ENCODE measurements at places on chromosomes 6 and 20.

DNA sequence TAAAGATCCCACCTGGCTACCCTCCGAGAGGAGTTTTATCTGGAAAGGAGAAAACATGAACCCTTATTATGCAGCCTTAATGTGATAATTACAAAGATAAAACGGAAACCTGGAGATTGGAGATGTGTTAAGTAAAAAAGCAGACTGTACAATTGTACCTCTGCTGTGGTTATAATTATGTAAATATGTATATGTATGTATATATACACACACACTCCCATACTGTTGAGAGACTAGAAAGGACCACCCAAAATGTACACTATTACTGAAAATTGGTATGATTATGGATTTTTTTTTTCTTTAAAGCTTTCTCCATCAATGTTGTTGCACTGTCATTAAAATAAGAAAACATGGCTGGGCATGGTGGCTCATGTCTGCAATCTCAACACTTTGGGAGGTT lies 72.1 kb upstream of the BCLAF1 start:
- no peak for DNase-seq

- DNase-seq, result no peak
Observed at GRCh38 chr6:1497761-1498105, 108.4 kb downstream of the FOXF2 start.

GRCh38 chr20:46020555-46020954 lies 8.5 kb upstream of the SLC12A5 start:
- DNase-seq, result no peak

DNA sequence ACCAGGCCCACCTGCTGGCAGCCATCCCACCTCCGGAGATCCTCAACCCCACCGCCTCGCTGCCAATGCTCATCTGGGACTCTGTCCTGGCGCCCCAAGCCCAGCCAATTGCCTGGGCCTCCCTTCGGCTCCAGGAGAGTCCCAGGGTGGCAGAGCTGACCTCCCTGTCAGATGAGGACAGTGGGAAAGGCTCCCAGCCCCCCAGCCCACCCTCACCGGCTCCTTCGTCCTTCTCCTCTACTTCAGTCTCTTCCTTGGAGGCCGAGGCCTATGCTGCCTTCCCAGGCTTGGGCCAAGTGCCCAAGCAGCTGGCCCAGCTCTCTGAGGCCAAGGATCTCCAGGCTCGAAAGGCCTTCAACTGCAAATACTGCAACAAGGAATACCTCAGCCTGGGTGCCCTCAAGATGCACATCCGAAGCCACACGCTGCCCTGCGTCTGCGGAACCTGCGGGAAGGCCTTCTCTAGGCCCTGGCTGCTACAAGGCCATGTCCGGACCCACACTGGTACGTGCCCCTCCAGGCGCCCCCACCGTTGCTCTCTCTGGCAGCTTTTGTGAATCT lies 1.1 kb downstream of the SNAI1 start:
- DNase-seq, result peak; percentile 87

GRCh38 chr6:83055366-83055964 lies 10.2 kb downstream of the UBE3D start:
- DNase-seq, result peak; percentile 73

DNA sequence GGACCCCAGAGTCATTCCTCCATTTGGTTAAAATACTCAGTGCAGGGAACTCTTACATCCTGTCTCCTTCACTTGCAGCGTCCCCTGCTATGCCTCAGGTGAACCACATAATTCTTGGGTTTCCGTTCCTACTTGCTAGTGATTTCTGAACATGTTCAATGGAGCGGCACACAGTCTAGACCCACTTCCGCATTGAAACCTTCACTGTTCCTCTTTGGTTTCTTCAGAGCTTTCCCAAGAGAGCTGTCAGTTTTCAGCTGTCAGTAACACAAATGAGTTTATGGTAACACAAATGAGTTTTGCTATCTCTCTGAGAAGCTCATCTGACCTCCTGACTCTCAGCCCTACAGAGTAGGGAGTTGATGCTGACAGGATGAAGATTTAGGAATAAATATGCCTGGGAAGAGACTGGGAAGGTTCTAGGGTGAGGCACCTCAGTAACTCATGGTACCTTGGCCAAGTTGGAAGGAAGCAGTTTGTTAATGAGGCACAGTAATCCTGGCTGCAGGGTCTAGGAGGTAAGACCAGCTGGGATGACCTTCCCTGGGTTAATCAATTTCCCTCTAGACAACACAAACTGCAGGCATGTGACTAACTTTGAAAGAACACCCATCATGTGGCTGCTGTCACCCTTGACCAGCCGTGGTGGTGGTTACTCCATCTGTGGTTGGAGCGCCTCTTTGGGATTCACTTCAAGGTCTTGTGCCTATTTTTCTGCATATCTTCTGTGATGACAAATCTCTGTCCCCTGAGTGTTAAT lies 5.4 kb downstream of the SYS1 start:
- DNase-seq, result peak; percentile 61

GRCh38 chr6:25035512-25036435 lies 100.0 kb upstream of the RIPOR2 start:
- DNase-seq, result no peak

DNA sequence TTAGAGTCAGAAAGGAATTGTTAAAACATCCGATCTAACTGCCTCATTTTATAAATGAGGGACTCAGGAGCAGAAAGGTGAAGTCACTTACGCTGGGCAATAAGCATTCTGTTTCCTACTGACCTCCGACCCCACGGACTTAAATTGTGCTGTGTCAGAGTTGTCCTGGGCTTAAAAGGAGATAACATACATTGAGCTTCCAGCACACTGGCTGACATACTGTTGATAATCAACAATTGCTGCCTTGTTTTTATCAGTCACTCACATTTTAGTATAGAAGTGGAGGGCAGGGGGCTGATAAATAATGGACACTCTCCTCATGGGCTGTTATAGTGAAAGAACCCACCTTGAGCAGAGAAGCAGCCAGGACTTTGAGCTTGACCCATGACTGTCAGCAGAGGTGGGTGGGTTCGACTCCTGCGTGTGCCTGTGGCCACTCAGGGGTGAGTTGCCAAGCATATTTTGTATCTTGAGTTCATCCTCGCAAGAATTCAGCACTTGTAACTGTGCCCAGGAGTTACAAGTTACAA lies 166.5 kb upstream of the JARID2 start:
- peak; percentile 38 for DNase-seq

GRCh38 chr6:145309842-145310535 lies 425.3 kb downstream of the EPM2A start:
- DNase-seq, result no peak

- no peak for DNase-seq
Observed at GRCh38 chr6:30939473-30939872, 1.3 kb upstream of the MUCL3 start.

DNA sequence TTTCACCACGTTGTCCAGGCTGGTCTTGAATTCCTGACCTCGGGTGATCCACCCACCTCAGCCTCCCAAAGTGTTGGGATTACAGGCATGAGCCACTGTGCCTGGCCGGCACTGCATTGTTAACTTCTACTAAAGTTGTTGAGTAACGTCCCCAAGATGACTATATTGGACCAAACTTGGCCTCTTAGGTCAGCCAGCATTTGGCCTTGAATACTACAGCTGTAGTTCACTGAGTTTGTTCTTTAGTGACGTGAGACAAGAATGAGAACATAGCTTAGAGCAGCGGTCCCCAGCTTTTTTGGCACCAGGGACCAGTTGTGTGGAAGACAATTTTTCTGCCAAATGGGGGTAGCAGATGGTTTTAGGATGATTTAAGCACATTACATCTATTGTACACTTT lies 237.1 kb downstream of the TBC1D7 start:
- DNase-seq, result no peak

DNA sequence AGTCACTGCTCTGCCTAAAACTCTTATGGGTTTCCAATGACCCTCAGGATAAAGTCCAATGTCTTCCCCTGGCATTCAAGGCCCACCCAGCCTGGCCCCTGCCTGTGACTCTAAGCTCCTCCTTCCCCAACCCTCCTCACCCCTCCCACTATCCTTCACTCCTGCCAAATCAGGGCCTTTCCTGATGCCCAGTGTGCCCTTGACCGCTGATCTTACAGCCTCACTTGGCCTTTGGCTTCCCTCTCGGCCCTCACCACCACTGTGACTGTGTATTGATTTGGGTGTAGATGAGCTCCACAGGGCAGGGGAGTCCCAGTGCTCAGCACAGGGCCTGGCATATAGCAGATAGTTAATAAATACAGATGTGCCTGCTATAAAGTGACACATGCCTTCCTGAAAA lies 115.7 kb downstream of the TOX2 start:
- no peak for DNase-seq

GRCh38 chr20:19374216-19374615 lies 161.8 kb downstream of the SLC24A3 start:
- DNase-seq, result no peak

GRCh38 chr6:16712931-16713484 lies 48.3 kb downstream of the ATXN1 start:
- DNase-seq, result peak; percentile 77

- DNase-seq, result peak; percentile 23
Observed at GRCh38 chr20:47290008-47290407, 66.5 kb downstream of the ZMYND8 start.

GRCh38 chr20:36274181-36274841 lies 31.8 kb upstream of the DLGAP4 start:
- DNase-seq, result peak; percentile 73

- peak; percentile 82 for DNase-seq
Observed at GRCh38 chr20:64155258-64156135, 8.8 kb upstream of the MYT1 start.

- no peak for DNase-seq
Observed at GRCh38 chr20:51623255-51623654, 80.7 kb upstream of the NFATC2 start.

DNA sequence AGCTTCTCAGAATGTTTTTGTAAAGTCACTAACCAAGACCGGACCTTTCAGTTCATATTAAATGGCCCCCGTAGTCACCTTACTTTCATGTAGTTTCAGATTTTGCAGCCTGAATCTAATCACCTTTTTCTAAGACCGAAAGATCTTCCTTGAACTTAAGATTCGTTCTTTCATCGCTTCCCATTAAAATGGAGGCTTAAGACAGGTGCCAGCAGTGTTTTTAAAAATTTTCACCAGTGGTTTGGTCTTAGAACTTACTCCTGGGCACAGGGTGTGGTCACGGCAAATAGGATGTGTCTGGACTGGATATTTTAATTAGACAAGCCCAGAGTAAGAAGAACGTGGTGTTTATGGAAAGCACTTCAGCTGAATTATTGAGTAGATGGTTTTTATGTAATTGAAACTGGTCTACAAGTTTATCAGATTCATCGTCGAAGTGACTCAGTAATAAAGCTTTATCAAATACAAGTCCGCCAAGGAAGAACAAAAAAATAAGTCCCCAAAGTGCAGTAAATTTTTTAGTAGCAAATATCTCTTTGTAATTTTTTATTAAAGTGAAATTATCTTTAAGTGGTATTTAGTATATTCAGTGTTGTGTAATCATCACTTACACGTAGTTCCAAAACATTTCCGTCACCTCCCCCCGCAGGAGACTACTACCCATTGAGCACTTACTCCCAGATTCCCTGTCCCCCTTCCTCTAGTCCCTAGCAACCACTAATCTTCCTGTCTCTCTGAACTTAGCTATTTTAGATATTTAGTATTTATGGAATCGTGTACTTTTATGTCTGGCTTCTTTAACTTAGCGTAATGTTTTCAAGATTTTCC lies 868 bp downstream of the SRSF3 start:
- peak; percentile 21 for DNase-seq

DNA sequence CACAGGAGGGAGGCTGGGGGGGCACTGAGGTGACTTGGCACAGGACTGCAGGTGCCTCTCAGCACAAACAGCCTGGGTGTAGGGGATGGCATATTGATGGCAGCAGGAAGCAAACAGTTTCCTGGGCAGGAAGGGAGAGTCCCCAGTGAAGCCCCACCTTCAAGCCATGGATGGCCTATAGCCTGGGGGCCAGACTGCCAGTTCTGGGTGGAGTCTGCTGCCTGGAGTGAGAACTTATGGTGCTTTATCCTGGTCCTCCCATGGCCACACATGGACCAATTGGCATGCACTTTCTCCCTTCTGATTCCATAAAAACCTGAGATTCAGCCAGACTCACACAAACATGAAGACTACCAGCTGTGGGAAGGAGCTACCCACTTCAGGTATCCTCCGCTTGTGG lies 115.2 kb upstream of the NRN1 start:
- no peak for DNase-seq

DNA sequence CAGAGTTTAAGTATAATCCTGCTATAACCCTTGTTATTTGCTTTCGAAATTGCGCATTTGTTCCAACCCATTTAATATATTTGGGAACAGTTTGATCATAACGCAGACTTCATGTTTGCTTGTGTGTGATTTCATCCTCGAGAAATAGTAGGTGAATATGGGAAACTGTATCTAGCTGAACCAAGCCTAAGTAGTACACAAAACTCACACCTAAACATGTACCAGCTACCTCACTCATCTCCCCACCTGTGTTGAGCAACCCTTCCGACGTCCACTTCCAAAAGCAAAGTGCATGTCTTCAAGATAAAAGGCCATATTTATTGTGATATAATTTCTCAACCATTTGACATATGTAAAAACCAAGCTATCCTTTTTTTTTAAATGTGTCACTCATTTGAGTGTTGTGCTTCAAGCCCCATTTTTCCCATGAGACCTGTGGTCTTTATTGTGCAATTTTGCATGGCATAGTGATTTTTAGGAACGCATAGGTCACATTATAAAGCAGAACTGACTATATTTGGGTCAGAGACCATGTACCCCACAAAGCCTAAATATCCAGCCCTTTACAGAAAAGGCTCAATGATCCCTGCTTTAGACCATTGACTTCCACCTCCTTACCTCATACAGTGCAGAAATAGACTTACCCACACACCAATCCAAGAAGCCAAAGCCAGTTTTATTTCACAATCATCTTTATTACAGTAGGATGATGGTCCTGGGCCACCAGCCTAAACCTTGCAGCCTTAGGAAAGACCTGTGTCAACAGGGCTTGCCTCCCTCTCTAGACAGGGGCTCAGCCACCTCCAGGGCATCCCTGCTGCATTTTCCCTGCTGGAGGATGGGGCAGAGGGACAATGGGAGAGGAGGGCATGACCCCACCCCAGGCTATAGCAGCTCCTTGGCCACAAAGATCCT lies 7.1 kb downstream of the CCND3 start:
- DNase-seq, result no peak

DNA sequence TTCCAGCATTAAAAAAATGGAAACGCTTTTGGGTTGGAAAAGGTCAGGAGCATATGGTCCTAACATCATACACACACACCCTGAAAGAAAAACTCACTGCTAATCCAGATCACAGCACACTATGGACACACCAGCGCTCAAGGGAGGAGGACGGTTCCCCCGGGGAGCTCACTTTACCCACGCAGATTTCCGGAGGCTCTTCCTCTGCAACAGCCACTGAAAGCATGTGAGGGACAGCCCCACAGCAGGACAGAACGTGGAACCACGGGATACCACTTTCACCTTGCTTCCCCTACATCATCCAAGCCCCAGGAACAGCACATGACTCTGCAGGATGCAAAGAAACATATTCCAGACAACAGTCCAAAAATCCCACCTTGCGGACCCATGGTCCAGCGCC lies 13.2 kb downstream of the SNHG17 start:
- no peak for DNase-seq

Measured in osteoblast (primary cell).